ENCODE measurements at places on chromosomes 3 and 15. TPM values are rescaled to one million over a fixed set of nuclear protein-coding genes. Genes with fewer than 3 reads are reported as not detected.

Gene ESYT3
- total RNA-seq, result 7.9 TPM

Gene CCDC191
- 13.5 TPM for total RNA-seq

Gene IL5RA
- not detected for total RNA-seq

Gene CLRN1
- total RNA-seq, result not detected

Gene AEN
- total RNA-seq, result 17.8 TPM

Gene TMCO5A
- total RNA-seq, result not detected

Gene COPB2
- total RNA-seq, result 59.1 TPM

Gene DPPA4
- total RNA-seq, result not detected

GRCh38 chr15:73564255-73564654 is 68.9 kb downstream of the NPTN start:
- H3K27ac ChIP-seq, result no peak overlapping the region
- H3K4me3 ChIP-seq, result no peak overlapping the region
- H3K27me3 ChIP-seq, result no peaks in the 10 kb centered on the region
- DNase-seq, result no peak

GRCh38 chr3:194139071-194139813 is 3.3 kb downstream of the HES1 start:
- peak overlapping the region; percentile 29 for H3K27ac ChIP-seq
- no peaks in the 10 kb centered on the region for H3K36me3 ChIP-seq
- no peak for DNase-seq
- no peaks in the 10 kb centered on the region for H3K27me3 ChIP-seq

DNA sequence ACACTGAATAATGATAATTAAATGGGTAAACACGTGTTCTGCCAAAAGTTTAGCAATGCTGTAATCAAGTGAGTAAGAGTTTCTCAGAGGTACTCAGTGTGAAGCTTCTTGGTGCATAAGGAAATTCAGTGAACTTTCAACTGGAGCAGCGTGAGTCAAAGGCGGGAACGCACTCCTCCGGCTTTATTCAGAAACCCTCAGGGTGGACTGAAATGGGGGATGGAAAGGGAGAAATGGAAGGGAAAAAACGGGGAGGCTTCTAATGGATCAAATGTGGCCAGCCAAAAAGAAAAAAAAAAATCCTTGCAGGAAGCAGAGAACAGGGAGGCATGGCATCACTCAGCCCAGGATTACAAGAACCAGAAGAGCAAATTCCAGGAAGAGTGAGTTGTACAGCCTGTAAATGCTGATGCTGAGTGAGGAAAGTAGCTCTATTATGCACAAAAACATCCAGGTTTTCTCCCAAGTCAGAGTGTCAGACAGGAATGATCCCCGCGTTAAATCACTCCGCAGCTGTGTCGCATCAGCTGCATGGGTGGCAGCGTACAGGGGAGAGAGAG is 85.3 kb downstream of the ASB7 start:
- no peak overlapping the region for H3K4me3 ChIP-seq
- no peaks in the 10 kb centered on the region for H3K36me3 ChIP-seq
- no peak for DNase-seq
- no peaks in the 10 kb centered on the region for H3K4me1 ChIP-seq
- no peaks in the 10 kb centered on the region for H3K27me3 ChIP-seq

- H3K4me1 ChIP-seq, result no peaks in the 10 kb centered on the region
- no peak overlapping the region for H3K4me3 ChIP-seq
- H3K27ac ChIP-seq, result no peak overlapping the region
- no peaks in the 10 kb centered on the region for H3K27me3 ChIP-seq
Observed at GRCh38 chr15:62901909-62902546, 140.5 kb upstream of the TPM1 start.

- H3K36me3 ChIP-seq, result no peaks in the 10 kb centered on the region
- H3K4me1 ChIP-seq, result no peaks in the 10 kb centered on the region
- no peak overlapping the region for H3K27ac ChIP-seq
Observed at GRCh38 chr3:38059148-38059547, 20.1 kb downstream of the DLEC1 start.

- H3K36me3 ChIP-seq, result no peaks in the 10 kb centered on the region
- H3K27me3 ChIP-seq, result no peaks in the 10 kb centered on the region
- DNase-seq, result no peak
Observed at GRCh38 chr3:134085034-134085775, 55.5 kb upstream of the SLCO2A1 start.

- H3K36me3 ChIP-seq, result no peaks in the 10 kb centered on the region
- no peak overlapping the region for H3K4me3 ChIP-seq
- H3K27me3 ChIP-seq, result no peaks in the 10 kb centered on the region
- no peak overlapping the region for H3K27ac ChIP-seq
- no peak for DNase-seq
Observed at GRCh38 chr3:74423867-74424266, 190.6 kb downstream of the CNTN3 start.

GRCh38 chr3:9279966-9280365 is 30.5 kb upstream of the SRGAP3 start:
- H3K27me3 ChIP-seq, result no peaks in the 10 kb centered on the region
- no peaks in the 10 kb centered on the region for H3K4me1 ChIP-seq
- H3K36me3 ChIP-seq, result no peaks in the 10 kb centered on the region
- H3K27ac ChIP-seq, result no peak overlapping the region

GRCh38 chr15:95475067-95475466 is 855.4 kb upstream of the NR2F2 start:
- no peaks in the 10 kb centered on the region for H3K4me1 ChIP-seq
- H3K4me3 ChIP-seq, result no peak overlapping the region
- no peak for DNase-seq
- peak overlapping the region; percentile 80 for H3K27ac ChIP-seq
- no peaks in the 10 kb centered on the region for H3K27me3 ChIP-seq

DNA sequence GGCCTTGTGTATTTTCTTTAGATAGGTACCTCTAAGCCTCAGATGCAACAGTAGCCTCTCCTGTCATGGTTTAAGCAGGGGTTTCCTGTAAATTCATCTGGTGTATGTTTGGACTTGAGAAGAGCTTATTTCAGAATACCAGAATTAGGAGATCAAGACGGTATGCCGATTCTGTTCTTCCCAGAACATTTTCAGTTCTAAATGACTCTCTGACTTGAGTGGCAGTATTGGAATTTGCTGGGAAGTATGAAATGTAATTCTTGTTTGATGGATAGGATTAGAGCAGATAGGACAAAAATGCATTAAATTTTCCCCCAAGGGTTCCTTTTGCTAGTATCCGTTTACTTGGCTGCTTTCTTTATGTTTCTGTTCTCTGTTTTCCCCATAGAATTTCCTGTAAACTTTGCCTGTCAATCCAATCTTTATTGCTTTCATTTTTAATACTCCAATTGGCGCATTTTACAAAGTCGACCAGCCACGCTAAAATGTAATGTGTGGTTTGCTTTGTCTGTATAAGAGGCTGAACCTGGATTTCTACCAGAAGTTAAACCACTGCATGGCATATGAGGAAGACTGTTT is 612.2 kb downstream of the RBMS3 start:
- no peak for DNase-seq
- no peaks in the 10 kb centered on the region for H3K36me3 ChIP-seq
- H3K27me3 ChIP-seq, result no peaks in the 10 kb centered on the region

- H3K4me3 ChIP-seq, result no peak overlapping the region
- H3K4me1 ChIP-seq, result peaks cover 52% of the 10 kb centered on the region
- peaks cover under 1% of the 10 kb centered on the region for H3K36me3 ChIP-seq
- no peaks in the 10 kb centered on the region for H3K27me3 ChIP-seq
Observed at GRCh38 chr15:75042730-75043508, 19.5 kb downstream of the PPCDC start.

- H3K4me1 ChIP-seq, result no peaks in the 10 kb centered on the region
- H3K36me3 ChIP-seq, result no peaks in the 10 kb centered on the region
- no peak for DNase-seq
- no peaks in the 10 kb centered on the region for H3K27me3 ChIP-seq
- H3K27ac ChIP-seq, result peak overlapping the region; percentile 40
Observed at GRCh38 chr15:31464216-31465082, 137.8 kb downstream of the KLF13 start.

DNA sequence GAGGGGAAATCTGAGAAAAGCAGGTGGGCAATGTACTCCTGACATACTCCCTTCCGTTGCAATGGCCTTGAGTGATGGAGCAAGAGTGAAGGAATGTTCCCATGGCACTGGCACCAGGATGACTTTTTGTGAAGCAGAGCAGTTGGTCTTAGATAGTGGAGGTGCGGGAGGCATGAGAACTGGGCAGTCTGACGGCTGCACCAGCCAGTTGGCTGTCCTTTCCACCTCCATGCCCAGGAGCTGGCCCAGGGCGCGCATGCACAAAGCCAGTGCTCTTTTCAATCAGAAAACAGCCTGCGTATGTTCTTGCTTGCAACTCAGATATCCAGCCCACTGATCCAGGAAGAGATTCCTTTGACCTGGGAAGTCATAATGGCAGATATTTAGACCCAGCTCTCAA is 136.8 kb downstream of the PGPEP1L start:
- H3K4me1 ChIP-seq, result peaks cover 44% of the 10 kb centered on the region
- no peaks in the 10 kb centered on the region for H3K36me3 ChIP-seq
- DNase-seq, result no peak
- H3K4me3 ChIP-seq, result no peak overlapping the region

- no peaks in the 10 kb centered on the region for H3K27me3 ChIP-seq
- peak; percentile 36 for DNase-seq
- no peak overlapping the region for H3K27ac ChIP-seq
- no peaks in the 10 kb centered on the region for H3K36me3 ChIP-seq
- no peak overlapping the region for H3K4me3 ChIP-seq
- no peaks in the 10 kb centered on the region for H3K4me1 ChIP-seq
Observed at GRCh38 chr3:127325629-127325961, 37.7 kb upstream of the PRR20G start.

DNA sequence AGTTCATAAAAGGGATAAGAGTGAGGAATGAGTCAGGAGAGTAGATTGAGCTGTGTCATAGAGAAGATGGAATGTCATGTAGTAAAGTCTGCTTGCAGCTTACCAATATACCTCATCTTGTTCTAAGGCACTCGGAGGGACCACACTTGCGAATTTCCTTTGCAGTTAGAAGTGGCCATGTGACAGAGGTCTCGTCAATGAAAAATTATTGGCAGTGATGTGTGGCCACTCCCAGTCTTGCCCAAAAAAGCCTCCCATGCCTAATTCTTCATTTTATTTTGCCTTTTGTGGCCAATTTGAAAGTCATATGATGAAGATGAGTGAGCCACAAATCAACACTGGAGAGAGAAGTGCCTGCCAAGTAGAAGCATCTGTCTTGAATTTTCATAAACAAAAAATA is 465.6 kb upstream of the ZNF385D start:
- no peaks in the 10 kb centered on the region for H3K36me3 ChIP-seq
- H3K27me3 ChIP-seq, result no peaks in the 10 kb centered on the region
- DNase-seq, result no peak
- H3K4me1 ChIP-seq, result no peaks in the 10 kb centered on the region
- H3K4me3 ChIP-seq, result no peak overlapping the region

DNA sequence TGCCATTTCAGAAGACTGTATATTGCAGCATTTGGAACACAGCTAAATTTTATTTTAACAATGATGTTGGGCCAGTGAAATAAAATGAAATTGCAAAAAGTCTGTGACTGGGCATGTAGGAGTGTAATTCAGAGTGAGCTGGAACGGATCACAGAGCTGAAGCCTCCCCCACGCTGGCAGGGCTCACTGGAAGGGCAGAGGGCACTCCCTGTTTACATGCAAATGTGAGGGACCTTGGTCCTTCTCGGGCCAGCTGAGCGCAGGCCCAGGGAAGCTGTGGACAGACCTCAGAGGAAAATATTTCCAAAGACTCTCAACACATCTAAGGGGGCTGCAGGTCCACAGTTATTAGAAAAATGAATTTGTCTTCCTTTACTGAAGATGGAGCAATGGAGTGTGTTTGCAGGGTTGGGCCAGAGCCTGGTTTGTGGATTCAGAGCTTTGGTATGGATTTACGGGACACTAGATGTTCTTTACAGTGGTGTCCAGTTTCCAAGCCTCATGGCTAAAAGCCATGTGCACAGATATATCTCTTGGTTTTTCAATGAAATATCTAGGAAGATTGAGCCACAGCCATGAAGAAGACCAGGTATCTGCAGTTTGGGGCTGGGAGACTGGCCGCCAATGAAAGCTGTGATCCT is 32.0 kb downstream of the TRPM1 start:
- no peaks in the 10 kb centered on the region for H3K27me3 ChIP-seq
- H3K27ac ChIP-seq, result no peak overlapping the region
- no peak overlapping the region for H3K4me3 ChIP-seq
- H3K4me1 ChIP-seq, result no peaks in the 10 kb centered on the region

GRCh38 chr3:78737988-78738387 is 1029.8 kb downstream of the ROBO1 start:
- DNase-seq, result no peak
- H3K27me3 ChIP-seq, result no peaks in the 10 kb centered on the region
- no peak overlapping the region for H3K4me3 ChIP-seq
- H3K27ac ChIP-seq, result no peak overlapping the region
- no peaks in the 10 kb centered on the region for H3K4me1 ChIP-seq
- no peaks in the 10 kb centered on the region for H3K36me3 ChIP-seq

DNA sequence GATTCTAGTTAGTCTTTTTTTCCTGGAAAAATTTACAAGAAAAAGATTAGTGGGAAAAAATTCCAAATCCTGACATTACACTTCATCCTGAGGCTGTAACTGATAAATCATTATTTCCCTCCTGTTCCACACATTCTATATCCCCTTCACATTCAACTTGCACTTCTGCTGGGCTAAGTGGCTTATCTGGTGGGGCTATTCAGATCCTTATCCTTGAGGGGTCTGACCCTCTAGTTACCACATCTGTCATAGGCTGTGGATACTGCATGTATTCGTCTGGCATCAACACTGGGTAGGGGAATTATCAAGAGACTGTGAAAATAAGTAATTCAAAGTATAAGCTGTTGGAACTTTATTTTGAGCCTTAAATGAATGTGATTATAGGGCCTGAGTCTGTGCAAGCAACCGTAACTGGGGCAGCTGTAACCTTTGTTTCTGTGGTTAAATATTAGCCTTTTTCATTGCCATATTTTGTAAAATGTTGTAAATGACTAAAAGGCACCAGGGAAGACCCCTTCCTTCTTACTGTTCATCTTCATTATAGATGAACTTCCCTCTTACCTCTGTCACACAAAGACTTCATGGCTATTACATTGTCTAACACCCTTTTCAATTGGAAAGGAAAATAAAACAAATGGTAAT is 28.0 kb upstream of the TEX9 start:
- H3K36me3 ChIP-seq, result no peaks in the 10 kb centered on the region
- H3K27me3 ChIP-seq, result no peaks in the 10 kb centered on the region
- H3K4me1 ChIP-seq, result no peaks in the 10 kb centered on the region
- H3K4me3 ChIP-seq, result no peak overlapping the region

GRCh38 chr15:47951781-47952180 is 169.0 kb upstream of the SLC24A5 start:
- no peak for DNase-seq
- H3K27me3 ChIP-seq, result no peaks in the 10 kb centered on the region
- no peaks in the 10 kb centered on the region for H3K4me1 ChIP-seq
- no peaks in the 10 kb centered on the region for H3K36me3 ChIP-seq
- no peak overlapping the region for H3K4me3 ChIP-seq

GRCh38 chr3:153293265-153293664 is 131.2 kb downstream of the RAP2B start:
- no peak for DNase-seq
- H3K4me3 ChIP-seq, result no peak overlapping the region
- no peaks in the 10 kb centered on the region for H3K36me3 ChIP-seq
- no peak overlapping the region for H3K27ac ChIP-seq

DNA sequence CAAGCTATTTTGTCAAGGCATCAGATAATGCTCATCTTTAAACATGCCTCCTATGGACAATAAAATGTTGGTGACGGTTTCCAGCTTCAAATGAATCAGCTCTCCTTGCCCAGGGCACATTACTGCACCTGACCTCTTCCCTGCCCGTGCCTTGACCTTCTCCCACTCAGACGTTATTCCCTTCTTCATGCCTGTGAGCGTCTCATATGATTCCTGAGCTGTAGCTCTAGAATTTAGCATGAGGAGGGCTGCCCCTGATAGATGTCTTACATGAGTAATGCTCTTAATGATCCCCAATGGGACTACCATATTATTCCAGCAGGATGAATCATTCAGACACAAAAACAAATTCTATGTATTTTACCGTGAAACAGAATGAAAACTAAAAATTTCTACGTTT is 762.7 kb downstream of the ROBO1 start:
- no peak overlapping the region for H3K4me3 ChIP-seq
- H3K27ac ChIP-seq, result no peak overlapping the region
- no peaks in the 10 kb centered on the region for H3K27me3 ChIP-seq
- no peaks in the 10 kb centered on the region for H3K36me3 ChIP-seq
